ENCODE measurements at places on chromosomes 4 and X.
A peak's percentile ranks its signal among the peaks of the same experiment; 100 is the strongest.

- DNase-seq = no peak
Observed at GRCh38 chr4:93732509-93732908, 96.0 kb upstream of the ATOH1 start.

GRCh38 chr4:17780501-17781299 is 721 bp downstream of the FAM184B start:
- no peak for DNase-seq

- DNase-seq = no peak
Observed at GRCh38 chr4:139907001-139907809, 241.6 kb downstream of the MGST2 start.

DNA sequence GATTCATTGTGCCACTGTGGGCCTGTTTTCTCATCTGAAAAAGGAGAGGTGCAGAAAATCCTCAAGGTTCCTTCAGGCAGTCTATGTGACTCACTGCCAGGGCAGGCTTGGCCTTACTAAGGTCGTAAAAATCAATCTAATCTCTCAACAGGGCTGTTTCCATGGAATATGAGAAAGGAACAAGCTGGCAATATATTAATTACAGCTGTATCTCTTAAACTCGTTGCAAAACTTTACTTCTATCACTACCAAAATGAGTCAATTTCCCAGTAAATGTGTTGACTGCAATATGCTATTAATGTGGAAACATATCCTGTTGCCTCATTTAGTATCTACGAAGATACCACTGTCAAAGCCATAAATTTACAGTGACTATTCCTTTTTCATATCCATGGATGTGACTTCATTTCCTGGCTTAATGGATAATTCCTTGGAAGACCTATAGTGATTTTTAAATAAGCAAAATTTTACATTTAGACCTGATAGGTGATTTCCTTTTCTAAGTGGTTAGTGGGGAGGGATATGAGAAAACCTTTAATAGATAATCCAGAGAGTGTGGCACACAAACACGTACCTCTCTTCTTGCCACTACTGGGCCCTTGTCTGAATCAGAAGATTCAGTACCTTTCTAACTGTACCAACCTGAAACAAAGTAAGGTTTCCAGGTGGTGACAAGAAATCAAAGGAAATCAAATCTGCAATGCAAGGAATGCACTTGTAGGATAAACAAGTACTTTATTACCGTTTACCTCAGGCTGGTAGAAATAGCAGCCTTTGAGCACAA is 127.4 kb upstream of the FTHL17 start:
- DNase-seq = peak; percentile 13

DNA sequence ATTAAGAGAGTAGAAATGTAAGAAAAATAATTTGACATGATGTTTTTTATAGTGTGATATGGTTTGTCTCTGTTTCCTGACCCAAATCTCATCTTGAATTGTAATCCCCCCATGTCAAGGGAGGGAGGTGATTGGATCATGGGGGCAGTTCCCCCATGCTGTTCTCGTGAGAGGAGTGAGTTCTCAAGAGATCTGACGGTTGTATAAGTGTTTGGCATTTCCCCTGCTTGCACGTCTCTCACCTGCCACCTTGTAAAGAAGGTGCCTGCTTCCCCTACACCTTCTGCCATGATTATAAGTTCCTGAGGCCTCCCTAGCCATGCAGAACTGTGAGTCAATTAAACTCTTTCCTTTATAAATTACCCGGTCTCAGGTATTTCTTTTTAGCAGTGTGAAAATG is 34.8 kb upstream of the EXOC1L start:
- no peak for DNase-seq

Data from MG63 (cell line).